Suppressor macrophage (primary cell): ENCODE measurements at places on chromosomes 6 and 20.

GRCh38 chr20:42361402-42361970 lies 743.3 kb upstream of the CHD6 start:
- no peak for DNase-seq

GRCh38 chr20:1935696-1936366 lies 40.6 kb downstream of the SIRPA start:
- peak; percentile 2 for DNase-seq

DNA sequence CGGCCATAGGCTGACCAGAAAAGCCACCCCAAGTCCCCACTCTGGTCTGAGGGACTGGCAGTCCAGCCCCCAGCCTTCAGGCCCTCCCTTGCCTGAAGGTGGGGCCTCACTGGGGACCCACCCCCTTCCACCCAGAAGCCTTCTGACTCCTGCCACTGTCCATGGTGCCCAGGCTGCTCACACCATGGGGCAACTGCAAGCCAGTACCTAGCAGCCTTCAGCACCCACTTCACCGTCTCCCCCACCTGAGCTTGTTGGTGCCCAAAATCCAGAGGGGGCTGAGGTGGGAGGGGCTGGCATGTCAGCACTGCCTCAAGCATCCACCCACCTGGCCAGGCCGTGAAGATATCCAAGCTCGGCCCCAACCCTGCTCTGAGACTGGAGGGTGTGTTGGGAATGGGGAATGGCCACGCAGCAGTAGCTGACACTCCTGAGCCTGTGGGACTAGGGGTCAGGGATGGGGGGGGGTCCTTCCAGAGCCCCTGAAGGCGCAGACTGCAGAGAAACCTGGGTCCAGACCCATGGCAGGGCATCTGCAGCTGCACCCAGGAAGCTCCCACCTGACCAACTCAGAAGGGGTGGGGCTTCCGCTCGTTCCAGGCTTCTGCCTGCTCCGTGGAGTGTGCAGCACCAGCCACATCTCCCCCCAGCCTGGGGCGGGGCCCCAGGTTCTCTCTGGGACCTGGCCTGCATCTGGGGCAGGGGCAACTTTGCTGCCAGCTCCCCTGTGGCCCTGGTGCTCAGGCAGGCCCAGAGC lies 942.1 kb upstream of the EPHA7 start:
- no peak for DNase-seq

- no peak for DNase-seq
Observed at GRCh38 chr6:67248077-67248476, 1387.0 kb upstream of the ADGRB3 start.

DNA sequence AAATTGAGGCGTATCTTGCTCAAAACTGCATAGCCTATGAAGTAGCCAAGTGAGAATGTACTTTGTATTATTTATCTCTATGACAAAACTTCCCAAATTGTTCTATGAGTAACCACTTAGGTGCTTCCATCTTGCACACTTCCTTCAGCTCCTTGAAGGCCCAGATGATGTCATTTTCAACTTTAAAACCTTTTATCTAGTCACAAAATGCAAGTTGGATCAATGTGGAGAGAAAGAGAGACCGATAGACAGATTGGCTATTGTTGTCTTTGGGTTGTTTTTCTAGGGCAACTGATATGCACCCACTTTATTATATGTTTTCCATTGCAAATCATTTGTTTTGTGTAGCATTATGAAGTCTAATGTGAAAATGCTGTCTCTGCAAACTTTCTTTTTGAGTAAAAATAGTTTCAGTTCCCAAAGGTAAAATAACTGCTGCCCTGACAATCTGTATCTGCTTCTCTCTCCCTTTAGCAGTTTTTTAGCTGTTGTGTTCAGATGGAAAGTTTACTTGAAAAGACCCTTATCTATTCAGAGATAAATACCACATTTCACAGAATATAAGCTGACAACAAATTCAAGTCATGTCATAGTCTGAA lies 73.7 kb upstream of the CITED2 start:
- DNase-seq, result peak; percentile 21

DNA sequence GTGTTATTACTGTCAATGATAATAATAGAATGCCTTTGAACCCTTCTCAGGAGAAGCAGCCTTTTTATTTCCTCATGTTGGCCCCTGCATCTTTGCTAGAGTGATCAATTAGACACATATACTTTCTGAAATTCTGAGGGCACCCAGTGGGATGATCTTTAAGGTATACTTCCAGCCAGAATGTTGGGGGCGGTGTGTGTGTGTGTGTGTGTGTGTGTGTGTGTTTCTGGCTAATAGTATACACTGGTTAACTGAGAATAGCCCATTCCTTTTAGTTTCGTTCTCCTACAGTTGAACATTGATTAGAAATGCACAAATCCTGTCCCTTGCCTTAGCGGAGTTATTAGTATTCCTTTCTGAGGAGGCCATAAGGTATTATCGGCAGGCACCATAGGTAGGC lies 41.7 kb upstream of the CCDC167 start:
- no peak for DNase-seq

- no peak for DNase-seq
Observed at GRCh38 chr6:79066330-79066729, 11.7 kb downstream of the PHIP start.

DNA sequence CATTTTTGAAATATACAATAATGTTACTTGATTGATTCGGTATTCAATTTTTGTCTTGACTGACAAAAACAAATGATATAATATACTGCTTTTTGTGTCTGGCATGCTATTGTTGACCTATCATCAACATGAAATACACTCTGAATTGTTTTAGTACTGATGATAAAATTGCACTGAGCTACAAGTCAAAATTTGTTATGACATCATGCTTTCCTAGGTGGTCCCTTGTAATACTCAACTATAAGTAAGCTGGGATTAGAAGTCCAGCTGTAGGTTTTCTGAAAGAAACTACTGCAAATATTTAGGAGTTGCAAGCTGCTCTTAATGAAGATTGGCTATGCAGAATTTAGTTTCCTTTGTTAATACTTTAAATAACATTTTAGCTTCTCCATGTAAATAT lies 7.9 kb upstream of the VNN2 start:
- no peak for DNase-seq

DNA sequence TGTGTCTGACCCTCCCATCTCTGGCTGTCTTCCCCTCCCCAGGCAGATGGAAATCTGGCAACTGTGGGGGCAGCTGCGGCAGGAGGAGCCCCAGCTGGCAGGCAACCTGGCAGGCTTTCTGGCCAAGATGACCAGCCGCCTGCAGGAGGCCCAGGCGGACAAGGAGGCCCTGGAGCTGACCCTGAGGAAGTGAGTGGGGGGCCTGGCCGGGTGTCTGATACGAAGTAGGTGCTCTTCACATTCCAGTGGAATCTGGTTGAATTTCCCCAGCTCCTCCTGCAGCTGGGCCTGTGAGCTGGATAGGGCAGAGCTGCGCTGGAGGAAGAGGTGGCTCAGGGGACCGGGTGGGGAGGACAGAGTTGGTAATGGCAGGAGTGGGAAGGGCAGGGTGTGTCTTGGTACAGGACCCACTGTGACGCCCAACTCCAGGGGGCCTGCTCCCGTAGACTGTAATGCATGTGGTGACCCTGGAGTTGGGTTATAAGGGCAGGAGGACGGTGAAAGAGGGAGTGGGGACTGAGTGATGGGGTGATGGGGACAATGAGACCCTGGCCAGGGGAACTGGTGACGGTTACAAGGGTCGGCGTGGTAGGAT lies 19.7 kb downstream of the RAB44 start:
- no peak for DNase-seq

- DNase-seq, result no peak
Observed at GRCh38 chr6:220312-220711, 72.0 kb upstream of the DUSP22 start.

DNA sequence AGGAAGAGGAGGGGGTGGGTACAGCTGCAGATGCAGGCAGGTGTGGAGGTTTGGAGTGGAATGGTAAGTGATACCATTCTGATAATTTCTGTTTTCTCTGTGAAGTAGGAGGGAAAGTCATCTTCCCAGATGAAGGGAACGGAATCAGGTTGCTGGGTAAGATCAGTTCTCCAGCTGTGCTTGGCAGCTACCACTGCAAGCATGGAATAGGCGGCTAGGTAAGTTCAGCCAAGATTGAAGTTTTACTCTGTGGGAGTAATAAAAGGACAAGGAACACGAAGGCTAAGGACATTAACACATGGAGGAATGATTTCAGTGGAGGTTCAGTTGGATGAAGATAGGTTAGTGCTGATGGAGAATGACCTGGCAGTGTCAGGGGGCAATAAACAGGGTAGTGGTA lies 128.3 kb downstream of the CARMIL1 start:
- no peak for DNase-seq

GRCh38 chr6:15823838-15824414 lies 161.1 kb upstream of the DTNBP1 start:
- no peak for DNase-seq

GRCh38 chr6:92756912-92757311 lies 662.4 kb downstream of the EPHA7 start:
- DNase-seq, result no peak
